ENCODE measurements at places on chromosomes 12 and 14.

GRCh38 chr12:74794522-74794921 is 256.9 kb downstream of the ATXN7L3B start:
- no peak for DNase-seq

GRCh38 chr14:65213316-65213715 is 111.0 kb upstream of the MAX start:
- DNase-seq, result no peak

GRCh38 chr14:58574623-58575022 is 63.1 kb upstream of the DACT1 start:
- DNase-seq, result no peak

DNA sequence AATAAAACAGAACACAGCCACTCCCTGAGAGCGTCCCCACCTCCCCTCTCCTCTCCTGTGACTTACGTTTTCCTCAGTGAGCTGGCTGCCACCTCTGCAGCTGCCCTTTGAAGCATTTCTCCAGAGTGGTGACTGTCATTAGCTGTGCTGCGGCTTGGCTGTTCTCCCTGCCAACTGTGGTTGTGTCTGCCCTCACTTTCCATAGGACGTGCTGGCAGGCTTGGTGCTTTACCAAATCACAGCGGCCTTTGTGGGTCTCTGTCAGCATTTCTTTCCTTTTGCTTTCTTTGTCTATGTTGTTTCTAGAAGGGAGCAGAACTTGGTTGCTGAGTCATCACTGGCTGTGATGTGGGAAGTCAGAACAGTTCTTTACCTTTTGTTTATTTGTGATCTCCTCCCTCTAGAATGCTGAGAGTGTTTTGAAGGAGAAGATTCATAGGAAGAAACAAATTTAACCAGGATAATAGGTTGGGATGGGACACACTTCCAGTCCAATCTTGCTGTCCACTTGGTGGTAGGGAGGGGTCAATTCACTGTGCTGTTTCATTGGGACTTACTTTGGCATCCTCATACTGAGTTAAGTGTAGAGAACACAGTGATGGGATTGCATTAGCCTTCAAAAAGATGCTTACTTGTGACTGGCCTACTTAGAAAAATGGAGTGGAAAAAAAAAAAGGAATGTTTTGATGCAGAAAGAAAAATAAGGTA is 88.2 kb downstream of the TMX1 start:
- no peak for DNase-seq

DNA sequence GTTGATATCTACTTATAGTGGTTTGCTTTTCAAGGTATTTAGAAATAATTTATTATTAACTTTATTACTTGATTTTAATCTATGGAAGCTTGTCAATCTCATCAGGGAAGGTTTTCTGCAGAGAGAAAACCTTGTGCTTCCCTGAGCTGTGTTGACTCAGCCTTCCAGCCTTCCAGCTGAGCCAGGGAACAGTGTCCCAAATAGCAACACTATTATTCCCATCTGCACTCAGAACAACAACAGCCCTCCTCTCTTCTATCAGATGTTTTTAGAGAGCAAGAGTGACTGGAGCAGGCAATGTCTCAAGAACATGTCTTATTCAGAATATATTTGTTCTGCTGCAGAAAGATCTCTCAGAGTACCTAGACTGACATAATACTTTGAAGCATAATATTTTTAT is 389.9 kb upstream of the GARIN6 start:
- no peak for DNase-seq

GRCh38 chr14:51527073-51527472 is 124.6 kb upstream of the FRMD6 start:
- DNase-seq, result peak; percentile 50

DNA sequence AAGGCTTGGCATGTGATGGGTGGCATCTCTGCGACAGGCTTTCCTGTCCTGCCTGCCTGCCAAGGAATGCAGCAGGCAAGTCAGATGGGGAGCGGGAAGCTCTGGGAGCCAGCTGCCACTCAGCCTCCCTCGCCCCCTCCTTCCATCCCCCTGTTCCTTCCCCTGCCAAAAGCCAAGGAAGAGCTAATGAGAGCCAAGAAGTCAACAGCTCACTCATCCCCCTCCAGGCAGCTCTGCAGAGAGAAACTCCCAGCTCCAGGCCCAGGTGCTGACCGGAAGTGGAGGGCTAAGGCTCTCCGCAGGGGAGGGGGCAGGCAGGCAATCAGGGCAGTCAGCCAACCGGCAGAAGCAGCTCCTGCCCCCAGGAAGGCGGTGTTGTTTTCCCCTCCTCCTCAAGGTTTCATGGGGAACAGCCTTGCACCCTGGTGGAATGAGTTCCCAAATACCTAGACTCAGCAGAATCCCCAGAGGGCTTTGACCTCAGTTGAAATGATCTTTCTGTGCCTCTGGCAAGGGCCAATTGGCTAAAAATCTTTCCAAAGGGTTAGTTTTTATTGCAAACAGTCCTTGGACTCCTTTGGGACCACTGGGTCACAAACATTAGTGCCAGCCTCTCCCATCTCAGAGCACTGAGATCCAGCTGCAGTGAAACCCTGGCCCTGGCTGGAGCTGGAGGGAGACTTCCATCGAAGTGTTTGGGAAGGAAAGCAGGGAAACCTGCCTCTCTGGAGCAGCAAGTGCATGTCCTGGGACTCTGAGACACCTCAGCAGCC is 349.1 kb downstream of the DPF3 start:
- DNase-seq, result peak; percentile 65

- DNase-seq, result no peak
Measured at GRCh38 chr14:76868454-76869170, 42.4 kb downstream of the LRRC74A start.

- DNase-seq, result no peak
Measured at GRCh38 chr12:121237415-121237814, 27.5 kb downstream of the P2RX4 start.

GRCh38 chr12:8890313-8891085 is 23.8 kb upstream of the PHC1 start:
- no peak for DNase-seq

DNA sequence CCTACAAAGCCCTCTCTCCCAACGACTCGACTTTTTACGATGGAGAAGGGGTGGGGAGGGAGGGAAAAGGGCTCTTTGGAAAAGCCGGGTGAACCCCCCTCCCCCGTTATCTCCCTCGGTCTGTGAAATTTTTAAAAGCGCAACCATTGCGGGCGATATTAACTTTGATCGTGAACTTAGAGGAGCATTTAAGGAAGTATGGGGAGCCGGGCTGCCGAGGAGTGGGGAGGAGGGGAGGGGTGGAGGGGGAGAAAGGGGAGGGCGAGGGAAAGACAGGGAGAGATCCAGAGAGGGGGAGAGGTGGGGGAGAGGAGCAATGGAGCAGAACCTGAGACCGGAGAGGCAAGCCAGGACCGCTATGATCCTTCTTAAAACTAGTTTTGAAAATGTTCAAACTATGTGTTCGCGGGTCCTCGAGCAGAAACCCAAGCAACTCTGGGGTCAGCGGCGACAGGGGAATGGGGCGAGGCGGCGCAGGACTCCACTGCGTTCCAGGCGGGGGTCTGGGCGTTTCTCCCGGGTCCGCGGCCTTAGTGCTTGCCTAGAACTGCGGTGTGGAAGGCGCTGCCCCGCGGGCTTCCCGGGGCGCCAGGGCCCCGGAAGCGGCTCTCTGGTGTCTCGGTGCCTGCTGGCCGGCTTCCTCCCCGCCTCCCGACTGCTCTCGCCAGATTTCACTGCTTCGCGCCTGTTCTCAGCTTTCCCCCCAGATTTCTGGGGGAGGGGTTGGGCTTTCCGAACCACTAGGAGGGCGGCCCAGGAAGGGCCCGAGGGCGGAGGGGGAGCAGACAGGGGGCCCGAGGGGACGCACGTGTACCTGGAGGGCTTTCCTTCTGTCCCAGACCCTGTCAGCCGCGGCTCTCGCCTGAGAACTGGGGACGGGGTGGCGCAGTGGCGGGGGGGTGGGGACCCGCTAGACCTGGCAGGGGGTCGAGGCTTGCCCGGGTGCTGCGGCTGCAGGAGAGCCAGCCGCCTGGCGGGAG is at the start of gene HOTAIR:
TSS of gene HOTAIR (minus strand) at position 871 of the 980 bp plus-strand sequence.
- DNase-seq, result peak; percentile 62

DNA sequence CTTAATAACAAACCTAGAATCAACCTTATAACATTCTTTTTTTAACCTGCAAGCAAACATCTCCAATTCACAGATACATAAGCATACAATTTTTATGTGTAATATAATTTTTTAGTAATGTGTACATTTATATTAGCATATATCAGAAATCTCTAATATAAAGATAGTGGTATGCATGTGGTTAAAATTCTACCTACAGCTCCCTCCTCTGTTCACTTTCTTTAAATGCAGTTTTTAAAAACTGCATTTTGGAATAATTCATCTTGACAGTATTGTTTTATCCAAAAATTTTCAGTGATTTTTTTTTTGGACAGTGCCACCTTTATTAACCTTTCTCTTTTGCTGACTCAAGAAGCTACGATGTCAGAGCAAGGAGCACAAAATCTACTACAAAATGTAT is 13.2 kb upstream of the RXYLT1 start:
- DNase-seq, result no peak

- DNase-seq, result no peak
Measured at GRCh38 chr12:65634626-65635331, 189.5 kb upstream of the HMGA2 start.

- no peak for DNase-seq
Measured at GRCh38 chr12:82805812-82806497, 119.2 kb downstream of the TMTC2 start.

DNA sequence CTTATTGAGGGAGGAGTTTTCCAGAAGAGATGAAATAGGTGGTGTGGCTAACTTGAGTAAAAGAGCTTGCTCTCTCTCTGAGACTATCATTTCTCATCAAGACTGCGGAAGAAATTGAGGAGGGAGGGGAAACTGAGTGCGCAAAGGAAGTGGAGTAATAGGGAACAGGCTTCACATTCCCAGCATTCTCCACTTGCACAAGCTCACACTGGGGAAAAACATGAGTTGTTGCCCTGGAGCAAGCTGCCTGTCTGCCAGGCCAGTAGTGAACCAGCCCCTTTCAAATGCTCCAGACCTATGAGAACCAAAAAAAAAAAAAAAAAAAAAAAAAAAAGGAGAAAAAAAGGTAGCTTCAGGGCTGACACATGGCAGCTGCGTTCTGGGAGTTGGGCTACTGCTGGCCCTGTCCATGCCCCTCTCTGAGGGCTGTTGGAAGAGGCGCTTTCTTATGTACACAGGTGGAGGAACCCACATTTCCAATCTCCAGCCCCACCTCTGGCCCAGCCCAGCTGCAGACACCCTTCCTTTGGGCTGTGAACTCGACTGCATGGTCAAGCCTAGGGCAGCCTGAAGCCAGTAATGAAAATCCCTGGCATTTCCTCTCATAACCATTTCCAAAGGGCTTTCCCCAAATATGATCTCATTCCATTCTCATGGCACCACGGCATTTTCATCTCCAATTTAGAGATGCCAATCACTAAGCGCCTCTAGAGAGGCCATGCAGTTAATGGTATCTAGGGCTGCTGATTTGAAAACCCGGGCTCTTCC is 32.5 kb upstream of the EMP1 start:
- DNase-seq, result no peak

All from NCI-H2171 treated with DMSO at 0.1 percent for 48 hours (cell line).